GM23338 (cell line): ENCODE measurements at places on chromosomes 2 and 18.

GRCh38 chr2:23083966-23084365 is 301.0 kb upstream of the KLHL29 start:
- no peak for DNase-seq
- no peaks in the 10 kb centered on the region for H3K27me3 ChIP-seq
- no peak overlapping the region for H3K4me3 ChIP-seq
- no peak overlapping the region for H3K27ac ChIP-seq

DNA sequence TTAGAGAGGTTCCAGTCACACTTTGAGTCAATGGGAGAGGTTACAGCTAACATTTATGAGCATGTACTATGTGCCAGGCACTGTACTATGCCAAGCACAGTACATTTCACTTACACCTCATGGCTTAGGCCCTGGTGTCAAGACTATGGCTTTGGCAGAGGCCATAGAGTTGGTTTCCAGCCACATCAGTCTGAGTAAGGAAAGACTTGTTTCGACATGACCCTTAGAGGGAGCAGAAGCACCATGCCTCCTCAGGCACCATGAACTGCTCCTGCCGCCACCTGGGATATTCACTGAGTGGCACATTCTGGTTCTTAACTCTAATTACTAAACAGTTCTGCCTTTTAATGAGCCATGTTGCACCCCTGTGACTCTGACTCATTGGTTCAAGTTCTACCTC is 12.7 kb downstream of the DGUOK start:
- H3K27me3 ChIP-seq, result no peaks in the 10 kb centered on the region
- no peak overlapping the region for H3K27ac ChIP-seq
- H3K4me1 ChIP-seq, result no peaks in the 10 kb centered on the region

- peak; percentile 62 for DNase-seq
- H3K4me3 ChIP-seq, result no peak overlapping the region
- no peaks in the 10 kb centered on the region for H3K27me3 ChIP-seq
- H3K36me3 ChIP-seq, result no peaks in the 10 kb centered on the region
Observed at GRCh38 chr2:4762951-4763376, 929.2 kb upstream of the SOX11 start.

DNA sequence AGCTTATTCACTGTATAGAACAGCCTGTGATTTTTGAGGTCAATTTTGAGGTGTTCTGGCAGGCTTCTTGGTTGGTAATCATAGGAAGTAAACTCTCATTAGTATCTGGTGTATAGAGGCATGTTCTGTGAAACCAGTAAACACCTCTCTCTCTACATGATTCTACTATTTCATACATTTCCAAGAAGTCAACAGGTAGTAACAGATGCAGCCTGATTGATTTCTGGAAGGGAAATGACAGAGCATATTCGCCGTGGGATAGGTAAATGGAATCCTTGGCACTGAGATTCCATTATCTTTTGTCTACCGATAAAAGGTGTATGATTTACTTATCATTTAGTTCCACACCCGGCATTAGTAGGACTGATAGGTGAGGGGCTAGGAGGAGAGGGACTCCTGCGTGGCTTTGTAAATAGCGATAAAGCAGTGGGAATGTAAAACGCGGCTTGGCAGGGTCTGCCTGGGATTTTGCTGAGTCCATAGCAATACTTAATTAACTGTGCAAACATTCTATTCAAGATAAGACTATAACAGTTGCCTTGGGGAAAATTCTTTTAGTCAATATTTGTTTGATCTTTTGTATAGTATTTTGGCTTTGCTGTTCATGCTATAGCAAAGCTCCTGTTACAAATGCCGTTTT is 32.3 kb downstream of the LYPD6B start:
- H3K4me1 ChIP-seq, result peaks cover 11% of the 10 kb centered on the region; the same call in 1 of the 2 replicates
- no peak for DNase-seq
- no peak overlapping the region for H3K4me3 ChIP-seq
- no peaks in the 10 kb centered on the region for H3K27me3 ChIP-seq
- H3K36me3 ChIP-seq, result no peaks in the 10 kb centered on the region

- H3K4me1 ChIP-seq, result no peaks in the 10 kb centered on the region
- H3K27me3 ChIP-seq, result no peaks in the 10 kb centered on the region
- H3K27ac ChIP-seq, result no peak overlapping the region
- no peak for DNase-seq
- H3K4me3 ChIP-seq, result no peak overlapping the region
- no peaks in the 10 kb centered on the region for H3K36me3 ChIP-seq
Observed at GRCh38 chr2:240688553-240688919, 3.1 kb upstream of the AQP12A start.

GRCh38 chr2:23312996-23313606 is 71.9 kb upstream of the KLHL29 start:
- H3K4me1 ChIP-seq, result no peaks in the 10 kb centered on the region
- no peaks in the 10 kb centered on the region for H3K36me3 ChIP-seq
- H3K27ac ChIP-seq, result no peak overlapping the region
- peak; percentile 84 for DNase-seq

GRCh38 chr2:73987948-73988700 is 3.4 kb downstream of the TET3 start:
- no peak for DNase-seq
- peaks cover 44% of the 10 kb centered on the region for H3K4me1 ChIP-seq
- H3K36me3 ChIP-seq, result peaks cover 5% of the 10 kb centered on the region; the same call in 1 of the 2 replicates
- peaks cover 18% of the 10 kb centered on the region for H3K27me3 ChIP-seq

DNA sequence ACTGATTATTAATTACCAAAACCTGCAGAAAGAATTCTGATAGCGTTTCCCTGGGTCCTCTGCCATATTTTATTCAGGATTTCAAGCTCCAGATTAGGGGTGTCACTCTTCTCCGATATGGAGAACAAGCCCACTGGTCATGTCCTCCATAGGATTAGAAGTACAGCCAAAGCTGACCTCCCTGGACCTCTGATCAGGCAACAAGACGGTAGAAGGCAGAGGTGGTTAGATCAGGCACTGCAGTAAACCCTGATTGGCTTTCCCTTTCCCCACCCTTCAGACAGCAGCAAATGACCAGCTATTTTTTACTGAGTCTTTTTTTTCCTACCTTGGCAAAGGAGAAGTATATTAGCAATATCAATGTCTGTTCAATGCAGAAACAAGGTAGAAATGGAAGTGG is 37.7 kb downstream of the SPC25 start:
- no peaks in the 10 kb centered on the region for H3K36me3 ChIP-seq
- H3K4me3 ChIP-seq, result no peak overlapping the region
- peaks cover 8% of the 10 kb centered on the region for H3K4me1 ChIP-seq
- no peak for DNase-seq

DNA sequence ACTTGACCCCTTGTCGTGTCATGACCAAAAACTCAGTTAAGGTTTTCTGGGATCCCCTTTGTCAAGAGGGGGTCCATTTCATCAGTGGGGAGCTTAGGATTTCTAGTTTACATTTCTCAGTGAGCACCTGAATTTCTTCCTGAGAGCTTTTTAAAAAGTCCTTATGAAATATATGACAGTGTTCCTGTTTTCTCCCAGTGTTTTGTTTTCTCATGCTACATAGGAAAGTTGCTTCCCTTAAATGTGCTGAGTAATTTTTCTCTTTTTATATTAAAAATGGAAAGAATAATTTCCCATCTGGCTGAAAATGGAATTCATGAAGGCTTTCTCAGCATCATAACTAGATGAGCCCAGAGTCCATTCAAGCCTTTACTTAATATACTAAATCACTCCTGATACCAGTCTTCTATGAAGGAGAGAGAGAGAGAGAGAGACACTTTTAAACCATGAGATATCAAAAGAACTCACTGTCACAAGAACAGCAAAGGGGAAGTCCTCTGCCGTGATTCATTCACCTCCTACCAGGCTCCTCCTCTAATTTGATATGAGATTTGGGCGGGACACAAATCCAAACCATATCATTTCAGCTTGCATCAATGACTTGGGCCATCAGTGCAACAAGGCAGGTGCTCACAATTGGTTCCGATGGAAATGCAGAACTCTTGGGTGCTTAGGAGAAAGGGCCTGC is 61.1 kb downstream of the XRCC5 start:
- no peak overlapping the region for H3K4me3 ChIP-seq
- H3K36me3 ChIP-seq, result peaks cover 30% of the 10 kb centered on the region; the same call in 1 of the 2 replicates
- no peaks in the 10 kb centered on the region for H3K4me1 ChIP-seq
- H3K27me3 ChIP-seq, result no peaks in the 10 kb centered on the region
- peak overlapping the region; percentile 41 for H3K27ac ChIP-seq

- no peak overlapping the region for H3K4me3 ChIP-seq
- no peak overlapping the region for H3K27ac ChIP-seq
- peaks cover 25% of the 10 kb centered on the region for H3K4me1 ChIP-seq
- DNase-seq, result no peak
- no peaks in the 10 kb centered on the region for H3K36me3 ChIP-seq
- H3K27me3 ChIP-seq, result no peaks in the 10 kb centered on the region
Observed at GRCh38 chr2:172287190-172287589, 140.2 kb upstream of the ITGA6 start.

- peaks cover 9% of the 10 kb centered on the region; the same call in 1 of the 2 replicates for H3K36me3 ChIP-seq
- no peak overlapping the region for H3K4me3 ChIP-seq
- no peak for DNase-seq
- no peak overlapping the region for H3K27ac ChIP-seq
- peaks cover 11% of the 10 kb centered on the region; the same call in 1 of the 2 replicates for H3K4me1 ChIP-seq
Observed at GRCh38 chr2:84224121-84224520, 235.0 kb downstream of the SUCLG1 start.

DNA sequence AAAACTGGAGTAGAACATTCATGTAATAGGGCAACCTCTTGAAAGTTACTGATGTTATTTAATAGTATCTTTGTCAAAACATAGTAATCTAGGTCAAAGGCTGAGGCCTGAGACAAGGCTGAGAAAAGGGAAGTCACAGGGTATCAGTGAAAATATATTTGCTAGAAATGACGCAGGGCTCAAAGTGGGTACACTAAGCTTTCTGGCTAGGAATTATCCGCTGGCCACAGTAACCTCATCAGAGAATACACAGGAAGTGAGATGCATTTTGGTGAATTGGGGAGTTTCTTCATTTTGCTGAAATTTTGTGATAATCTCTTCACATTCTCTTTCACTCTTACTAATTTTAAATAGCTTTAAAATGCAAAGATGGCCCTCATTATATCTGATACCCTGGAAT is 206.8 kb downstream of the OTX1 start:
- H3K36me3 ChIP-seq, result no peaks in the 10 kb centered on the region
- H3K27me3 ChIP-seq, result no peaks in the 10 kb centered on the region
- H3K4me1 ChIP-seq, result peaks cover 13% of the 10 kb centered on the region
- DNase-seq, result no peak

DNA sequence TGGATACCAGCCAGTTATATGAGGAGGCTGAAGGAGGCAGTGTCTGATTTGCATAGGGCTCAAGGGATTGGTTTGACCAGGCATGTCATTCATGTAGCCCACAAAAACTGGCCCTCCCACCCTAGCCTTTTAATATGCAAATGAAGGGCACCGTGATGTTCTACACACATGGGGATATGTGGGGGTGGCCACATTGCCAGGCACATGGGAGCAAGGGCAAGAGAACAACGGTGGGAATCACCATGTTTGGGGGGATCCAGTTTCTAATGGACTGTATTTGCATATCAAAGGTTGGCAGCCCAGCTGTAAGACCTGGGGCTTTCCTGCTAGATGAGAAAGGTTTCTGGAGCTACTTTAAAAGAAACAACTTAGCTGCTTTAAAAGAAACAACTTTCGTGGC is 65.1 kb upstream of the SLC25A52 start:
- H3K27me3 ChIP-seq, result no peaks in the 10 kb centered on the region
- peak; percentile 96 for DNase-seq
- H3K36me3 ChIP-seq, result no peaks in the 10 kb centered on the region
- H3K4me1 ChIP-seq, result peaks cover 24% of the 10 kb centered on the region

DNA sequence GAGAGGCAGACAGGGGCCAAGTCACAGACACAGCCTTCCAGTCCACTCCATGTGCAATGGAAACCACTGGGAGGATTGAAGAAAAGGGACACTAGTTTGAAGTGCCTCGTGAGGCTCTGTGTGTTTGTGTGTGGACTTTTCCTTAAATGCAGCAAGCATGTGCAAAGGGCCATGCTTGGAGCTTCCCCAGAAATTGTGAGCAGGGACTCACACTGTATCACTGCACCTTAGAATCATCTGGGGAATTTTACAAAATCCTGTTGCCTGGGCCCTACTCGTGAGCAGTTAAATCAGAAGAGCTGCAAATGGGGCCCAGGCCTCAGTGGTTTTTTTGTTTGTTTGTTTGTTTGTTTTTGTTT is 137.8 kb downstream of the TRIM43 start:
- H3K4me3 ChIP-seq, result no peak overlapping the region
- no peaks in the 10 kb centered on the region for H3K27me3 ChIP-seq
- H3K36me3 ChIP-seq, result no peaks in the 10 kb centered on the region
- DNase-seq, result no peak
- H3K27ac ChIP-seq, result no peak overlapping the region

- no peaks in the 10 kb centered on the region for H3K4me1 ChIP-seq
- H3K36me3 ChIP-seq, result no peaks in the 10 kb centered on the region
- H3K4me3 ChIP-seq, result no peak overlapping the region
- DNase-seq, result no peak
- peaks cover 4% of the 10 kb centered on the region; the same call in 1 of the 2 replicates for H3K27me3 ChIP-seq
- no peak overlapping the region for H3K27ac ChIP-seq
Observed at GRCh38 chr2:241956521-241957110, 87.1 kb downstream of the RTP5 start.

DNA sequence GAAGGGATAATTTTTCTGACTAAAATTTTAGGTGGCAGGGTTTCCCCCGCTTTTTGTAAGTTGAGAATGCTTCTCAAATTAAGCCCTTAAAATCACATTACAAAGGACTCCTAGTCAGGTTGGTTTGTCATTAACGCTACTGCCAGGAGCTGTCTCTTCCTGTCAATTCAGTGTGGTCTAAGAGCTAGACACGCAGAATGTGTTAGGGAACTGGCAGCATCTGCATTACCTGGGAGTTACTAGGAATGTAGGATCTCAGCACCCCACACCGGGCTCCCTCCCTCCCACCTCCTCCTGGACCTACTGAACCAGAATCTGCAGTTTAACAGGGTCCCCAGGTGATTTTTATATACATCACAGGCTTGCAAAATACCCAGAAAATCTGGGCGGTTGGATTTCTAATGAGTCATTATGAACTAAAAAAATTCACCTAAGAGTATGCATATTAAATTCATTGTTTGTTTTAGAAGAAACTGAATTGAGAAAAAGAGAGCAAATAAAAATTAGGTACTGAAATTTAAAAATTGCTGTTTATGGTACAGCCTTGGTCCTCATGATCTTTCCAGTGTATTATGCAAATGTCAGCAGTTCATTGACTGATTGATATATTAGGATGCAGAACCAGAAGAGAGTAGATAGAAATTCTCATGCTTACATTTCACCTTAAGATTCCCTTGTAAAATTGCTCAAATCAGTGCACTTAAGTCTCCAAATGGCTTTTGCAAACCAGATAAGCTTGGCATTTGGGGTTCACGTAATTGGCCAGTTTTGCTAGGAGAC is 130.9 kb upstream of the ITGA6 start:
- H3K27me3 ChIP-seq, result peaks cover 38% of the 10 kb centered on the region; the same call in 1 of the 2 replicates
- H3K27ac ChIP-seq, result no peak overlapping the region
- DNase-seq, result peak; percentile 47
- peak overlapping the region; percentile 26; the same call in 1 of the 2 replicates for H3K4me3 ChIP-seq
- H3K36me3 ChIP-seq, result no peaks in the 10 kb centered on the region

DNA sequence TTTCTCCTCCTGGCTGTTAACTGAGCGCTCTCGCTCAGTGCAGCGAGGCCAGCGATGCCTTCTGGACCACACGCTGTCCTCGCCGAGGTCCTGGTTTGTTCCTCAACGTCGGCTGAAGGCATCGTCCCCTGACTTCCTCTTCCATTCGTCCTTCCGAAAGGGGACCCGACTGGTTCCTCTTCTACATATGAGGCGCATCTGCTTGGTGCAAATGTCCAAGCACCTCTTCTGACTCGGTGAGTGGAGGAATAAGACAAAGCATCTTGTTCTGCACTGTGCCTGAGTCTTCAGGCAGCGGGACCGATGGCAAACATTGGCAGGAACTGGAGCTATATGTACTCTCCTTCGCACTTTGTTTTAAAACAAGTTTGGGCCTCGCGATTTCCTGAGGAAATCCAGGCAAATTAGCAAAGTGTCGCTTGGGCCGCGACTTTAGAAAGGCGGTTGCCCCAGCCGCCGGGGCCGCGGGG is 621 bp upstream of the KCNS3 start:
- peaks cover 30% of the 10 kb centered on the region for H3K27me3 ChIP-seq
- DNase-seq, result peak; percentile 59
- peaks cover 35% of the 10 kb centered on the region for H3K4me1 ChIP-seq
- H3K27ac ChIP-seq, result no peak overlapping the region
